ENCODE measurements at places on chromosomes 11 and 22.

DNA sequence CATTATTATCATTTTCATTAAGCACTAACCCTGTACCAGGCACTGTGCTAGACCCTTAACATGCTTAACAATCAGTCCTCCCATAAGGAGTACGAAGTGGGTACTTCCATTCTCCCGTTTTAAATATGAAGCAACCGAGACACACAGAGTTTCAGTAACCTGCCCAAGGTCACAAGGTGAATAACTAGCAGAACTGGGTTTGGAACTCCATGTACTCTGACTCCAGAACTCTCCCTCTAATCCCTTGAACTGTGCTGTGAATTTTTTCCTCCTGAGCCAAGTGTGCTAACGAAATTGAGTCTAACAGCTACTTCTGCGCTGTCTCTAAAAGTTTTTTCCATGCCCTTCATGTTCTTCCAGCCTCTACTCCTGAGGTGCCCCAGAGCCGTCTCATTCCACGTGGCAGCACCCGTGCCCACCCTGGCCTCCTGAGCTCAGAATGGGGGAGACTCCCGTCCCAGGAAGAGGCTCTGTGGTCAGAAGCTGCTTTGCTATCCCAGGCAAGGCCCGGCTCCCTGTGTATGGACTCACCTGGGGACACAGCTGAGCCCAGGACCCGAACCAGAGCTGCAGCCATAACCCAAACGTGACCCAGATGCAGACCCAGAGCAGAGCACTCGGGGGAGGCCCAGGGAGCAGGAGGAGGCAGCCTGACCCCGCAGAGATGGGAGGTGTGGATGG, 8.6 kb upstream of the TRIM29 start:
- DNase-seq = no peak

- no peak for DNase-seq
Observed at GRCh38 chr11:128283451-128283850, 303.9 kb downstream of the ETS1 start.

GRCh38 chr11:26905368-26905767, 88.5 kb upstream of the FIBIN start:
- peak; percentile 15 for DNase-seq

- no peak for DNase-seq
Observed at GRCh38 chr11:132535830-132536229, 996.5 kb downstream of the OPCML start.

GRCh38 chr11:120255519-120255866, 15.6 kb downstream of the POU2F3 start:
- no peak for DNase-seq

- DNase-seq = no peak
Observed at GRCh38 chr11:6563667-6564066, 39.7 kb downstream of the RRP8 start.

DNA sequence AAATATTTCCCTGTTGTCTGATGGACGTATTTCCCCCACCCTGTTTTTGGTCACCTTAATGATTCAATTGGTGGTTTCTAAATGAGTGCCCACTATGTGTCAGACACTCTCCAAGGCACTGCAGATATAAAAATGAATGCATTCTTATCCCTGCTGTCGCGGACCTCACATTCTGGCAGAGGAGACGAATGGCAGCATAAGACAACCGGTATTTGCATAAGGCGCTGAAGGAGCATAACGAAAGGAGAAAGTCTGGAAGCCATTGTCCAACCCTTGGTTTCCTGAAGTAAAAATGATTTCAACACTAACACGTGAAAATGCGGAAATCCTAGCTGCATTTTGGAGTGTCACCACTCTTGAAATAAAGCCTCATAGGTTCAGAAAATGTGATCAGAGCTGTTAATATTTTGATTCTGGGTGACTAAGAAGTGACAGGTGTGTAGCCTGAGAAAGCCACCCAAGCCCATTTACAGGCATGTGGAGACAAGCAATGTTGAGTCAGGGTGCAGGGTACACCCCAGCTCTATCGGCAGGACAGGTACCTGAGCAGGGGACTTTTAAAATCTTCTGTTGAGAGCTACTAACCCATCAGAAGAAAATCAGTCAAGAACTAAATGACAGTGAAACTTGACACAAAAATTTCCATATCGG, 10.1 kb upstream of the GAB2 start:
- DNase-seq = no peak

- DNase-seq = no peak
Observed at GRCh38 chr22:20118300-20119020, 1.4 kb upstream of the TRMT2A start.

DNA sequence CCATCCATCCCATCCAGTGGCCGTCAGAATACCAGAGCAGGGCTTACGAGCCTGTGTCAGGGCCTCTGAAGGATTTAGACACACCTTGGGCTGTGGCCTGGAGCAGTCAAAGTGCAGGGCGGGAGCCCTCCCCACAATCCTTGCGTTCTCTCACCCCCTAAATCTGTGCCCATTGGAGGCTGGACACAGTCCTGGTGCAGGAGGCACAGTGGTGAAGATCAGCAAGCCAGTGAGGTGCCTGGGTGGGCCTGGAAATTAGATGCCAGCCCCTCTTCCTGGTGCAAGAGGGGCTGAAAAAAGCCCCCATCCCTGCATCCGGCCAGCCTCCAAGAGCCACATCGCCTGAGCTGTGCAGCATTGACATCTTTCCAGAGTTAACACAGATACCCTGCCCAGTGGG, 1045.8 kb downstream of the TBC1D22A start:
- DNase-seq = no peak

GRCh38 chr22:27507111-27507611, 294.4 kb downstream of the MN1 start:
- DNase-seq = no peak

DNA sequence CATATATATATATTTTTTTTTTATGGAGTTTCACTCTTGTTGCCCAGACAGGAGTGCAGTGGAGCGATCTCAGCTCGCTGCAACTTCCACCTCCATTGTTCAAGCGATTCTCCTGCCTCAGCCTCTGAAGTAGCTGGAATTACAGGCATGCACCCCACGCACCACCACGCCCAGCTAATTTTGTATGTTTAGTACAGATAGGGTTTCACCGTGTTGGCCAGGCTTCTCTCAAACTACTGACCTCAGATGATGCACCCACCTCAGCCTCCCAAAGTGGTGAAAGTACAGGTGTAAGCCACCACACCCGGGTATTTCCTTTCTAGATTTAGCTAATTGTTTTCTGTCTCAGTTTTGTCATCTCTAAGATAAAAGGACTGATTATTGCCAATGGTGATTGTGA, 821.1 kb downstream of the CNTN5 start:
- no peak for DNase-seq

GRCh38 chr11:2444821-2445745, at the start of gene KCNQ1:
Gene KCNQ1 (plus strand): TSS chr11:2445008. CDS start chr11:2445099, 91 bp downstream.
- DNase-seq = no peak

DNA sequence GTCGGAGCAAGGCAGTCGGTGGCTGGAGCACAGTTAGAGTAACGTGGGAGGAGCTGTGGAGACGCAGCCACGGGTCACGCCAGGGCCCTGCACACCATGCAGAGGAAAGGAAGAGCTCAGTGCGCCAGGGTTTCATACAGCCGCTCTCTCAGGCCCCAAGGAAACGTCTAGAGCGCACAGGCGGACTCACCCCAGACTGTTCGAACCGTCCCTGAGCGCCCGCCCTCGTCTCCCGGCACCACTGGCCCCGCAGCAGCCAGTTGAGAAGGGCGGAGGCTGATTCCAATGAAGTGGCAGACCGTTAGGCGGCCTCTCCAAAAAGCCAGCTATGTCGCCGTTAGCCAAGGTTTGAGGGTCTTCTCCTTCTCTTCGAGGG, 483 bp upstream of the HYLS1 start:
- no peak for DNase-seq

- no peak for DNase-seq
Observed at GRCh38 chr11:63770763-63771162, 2.2 kb upstream of the ZFTA start.

- no peak for DNase-seq
Observed at GRCh38 chr11:125435461-125436238, 60.4 kb downstream of the FEZ1 start.

GRCh38 chr22:19331474-19331873, 40.0 kb upstream of the CLTCL1 start:
- DNase-seq = no peak

- no peak for DNase-seq
Observed at GRCh38 chr11:94602430-94603372, 35.5 kb downstream of the PIWIL4 start.

GRCh38 chr22:40396882-40397281, 26.5 kb downstream of the SGSM3 start:
- no peak for DNase-seq

DNA sequence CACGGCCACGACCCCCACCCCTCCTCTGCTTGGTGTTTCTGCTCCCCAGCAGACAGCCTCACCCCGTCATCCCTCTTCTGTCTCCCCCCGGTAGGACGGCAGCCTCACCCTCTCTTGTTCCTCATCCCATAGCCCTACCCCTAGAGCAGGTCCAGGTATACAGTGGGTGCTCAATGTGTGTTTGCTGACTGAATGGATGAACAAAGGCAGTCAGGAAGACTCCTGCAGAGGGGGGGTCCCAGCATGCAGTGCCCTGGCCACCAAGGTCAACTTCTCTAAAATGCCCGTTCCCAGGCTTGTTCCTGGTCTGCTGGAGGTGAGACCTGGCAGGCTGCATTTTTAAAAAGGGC, 34.7 kb upstream of the FADD start:
- DNase-seq = no peak

DNA sequence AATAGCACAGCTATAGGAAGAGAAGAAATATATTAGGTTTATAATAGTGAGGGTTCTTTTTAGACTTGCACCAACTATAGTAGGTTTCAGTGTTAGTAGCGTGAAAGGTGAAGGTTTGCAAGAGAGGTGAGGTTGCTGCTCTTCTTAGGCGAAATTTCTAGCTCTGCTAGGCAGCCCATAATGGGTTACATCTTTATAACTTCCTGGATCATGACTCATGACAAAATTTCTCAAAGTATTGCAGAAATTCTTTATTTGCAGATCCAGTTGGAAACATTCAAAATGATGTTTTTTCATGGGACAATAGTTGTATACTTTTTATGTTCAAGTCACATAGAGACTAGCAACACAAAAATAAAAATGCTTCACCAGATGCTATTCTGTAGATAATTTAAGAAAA, 260.0 kb downstream of the SOX6 start:
- DNase-seq = no peak

GRCh38 chr22:22099194-22099486, 116.6 kb upstream of the TOP3B start:
- no peak for DNase-seq

DNA sequence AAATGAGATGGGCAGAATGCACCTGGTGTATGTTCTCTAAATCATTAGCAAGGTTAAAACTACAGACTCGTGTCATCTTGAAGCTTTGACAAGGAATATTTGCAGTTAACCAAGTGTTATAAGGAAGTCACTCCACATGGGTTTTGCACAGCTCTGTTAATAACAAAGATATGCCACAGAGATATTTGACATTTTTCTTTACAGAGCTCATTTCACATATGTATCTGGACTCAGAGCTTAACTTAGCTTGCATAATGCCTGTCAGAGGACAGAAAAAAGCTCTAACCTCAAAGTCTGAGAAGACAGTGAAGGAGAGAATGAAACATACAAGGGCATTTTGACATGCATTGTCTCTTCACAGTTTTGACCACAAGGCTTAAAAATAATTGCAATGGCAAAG, 105.5 kb downstream of the C11orf87 start:
- no peak for DNase-seq

GRCh38 chr11:71563406-71563805, 2.0 kb upstream of the KRTAP5-10 start:
- no peak for DNase-seq

DNA sequence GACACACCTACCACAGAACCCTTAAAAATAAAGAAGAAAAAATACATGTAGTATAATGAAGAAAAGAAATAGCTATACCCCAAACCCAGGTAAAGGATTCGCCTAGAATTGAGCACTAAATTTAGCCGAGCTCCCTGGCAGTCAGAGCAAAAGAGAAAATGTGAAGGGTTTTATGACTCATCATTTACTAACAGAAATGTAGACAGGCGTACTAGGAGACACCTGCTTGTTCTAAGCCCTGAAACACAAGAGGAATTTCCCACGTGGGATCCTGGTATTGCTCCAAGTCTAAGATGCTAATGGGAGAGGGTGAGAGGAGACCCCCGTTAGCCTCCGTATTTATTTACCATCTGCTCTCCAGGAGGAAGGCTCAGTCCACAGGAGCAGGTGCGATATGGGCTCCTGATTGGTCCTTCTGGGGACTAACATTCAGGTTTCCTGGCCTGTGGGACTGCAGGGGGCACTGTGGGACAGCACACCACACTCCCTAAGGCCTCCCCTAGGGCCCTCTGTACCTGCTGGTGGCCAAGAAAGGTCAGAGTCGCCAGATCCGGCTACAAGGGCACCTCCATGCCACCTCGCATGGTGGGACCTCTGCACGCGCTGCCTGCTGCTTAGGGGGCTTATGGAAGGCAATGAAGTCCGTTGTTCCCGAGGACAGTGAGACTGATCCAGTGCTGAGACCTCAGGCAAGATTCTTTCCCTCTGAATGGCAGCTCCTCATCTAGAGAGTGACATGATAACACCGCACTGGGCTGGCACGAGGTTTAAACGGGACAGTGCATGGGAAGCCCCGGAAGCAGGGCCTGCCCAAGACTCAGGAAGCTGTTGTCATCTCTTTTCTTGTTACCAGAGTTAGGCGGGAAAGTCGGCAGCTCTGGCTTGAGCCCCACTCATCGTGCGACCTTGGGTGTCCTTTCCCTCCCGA, 25.8 kb downstream of the KCNC1 start:
- no peak for DNase-seq

DNA sequence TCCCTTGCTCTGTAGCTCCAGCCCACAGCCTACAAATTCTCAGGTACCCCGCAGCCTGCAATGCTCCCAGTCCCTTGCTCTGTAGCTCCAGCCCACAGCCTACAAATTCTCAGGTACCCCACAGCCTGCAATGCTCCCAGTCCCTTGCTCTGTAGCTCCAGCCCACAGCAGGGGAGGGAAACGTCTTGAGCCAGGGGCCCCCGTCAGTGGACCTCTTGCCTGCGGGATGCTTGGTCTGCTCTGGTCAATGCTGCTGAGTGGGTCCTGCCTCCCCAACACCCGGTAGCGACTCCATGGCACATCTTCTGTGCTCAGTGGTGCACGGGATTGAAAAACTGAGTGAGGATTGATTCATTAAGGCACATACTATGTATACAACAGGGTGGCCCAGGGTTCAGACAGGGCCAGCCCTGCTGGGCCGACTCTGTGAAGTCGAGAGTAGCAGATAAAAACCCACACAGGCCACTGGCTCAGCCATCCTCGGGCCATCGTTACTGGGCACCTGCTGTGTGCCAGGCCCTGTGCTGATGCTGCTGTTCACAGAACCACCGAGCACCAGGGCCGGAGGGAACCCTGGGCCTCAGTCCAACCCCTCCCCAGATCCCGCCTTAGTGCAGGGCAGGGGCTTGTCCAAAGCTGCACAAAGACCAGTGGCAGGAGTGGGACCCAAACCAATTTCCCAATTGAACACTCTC, 69.7 kb downstream of the MYO7A start:
- no peak for DNase-seq

- no peak for DNase-seq
Observed at GRCh38 chr11:64126796-64127195, 39.1 kb downstream of the MACROD1 start.

DNA sequence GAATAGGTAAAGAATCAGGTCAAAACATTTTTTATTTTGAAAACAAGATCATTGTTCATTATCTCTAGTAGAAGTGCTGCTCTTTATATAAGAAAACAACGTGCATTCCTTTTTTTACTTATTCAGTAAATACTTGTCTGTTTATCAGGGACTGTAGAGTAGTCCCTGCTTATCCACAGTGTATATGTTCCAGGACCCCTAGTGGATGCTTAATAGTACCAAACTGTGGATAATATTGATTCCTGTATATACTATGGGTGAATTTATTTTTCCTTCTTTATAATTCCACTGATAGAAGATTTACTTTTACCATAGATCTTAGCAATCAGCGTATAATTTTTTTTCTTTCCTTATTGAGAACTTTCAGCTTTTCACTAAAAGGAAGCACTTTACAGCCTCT, 32.6 kb downstream of the CEP295 start:
- no peak for DNase-seq

All from BJ (cell line).